ENCODE measurements at places on chromosomes 3 and 15.

DNA sequence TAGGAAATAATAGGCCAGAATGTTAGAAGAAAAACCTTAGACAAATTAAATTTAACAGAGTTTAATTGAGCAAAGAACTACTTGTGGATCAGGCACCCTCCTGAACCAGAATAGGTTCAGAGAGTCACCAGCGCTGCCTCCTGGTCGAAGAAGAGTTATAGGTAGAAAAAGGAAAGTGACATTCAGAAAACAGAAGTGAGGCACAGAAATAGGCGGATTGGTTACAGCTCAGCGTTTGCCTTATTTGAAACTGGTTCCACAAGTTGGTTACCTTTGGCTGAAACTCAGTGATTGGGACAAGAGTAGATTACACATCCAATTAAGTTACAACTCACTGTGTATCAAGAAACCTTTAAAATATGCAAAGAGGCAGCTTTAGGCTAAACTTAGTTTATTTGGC, 4.4 kb downstream of the AADAC start:
- no peak for DNase-seq

DNA sequence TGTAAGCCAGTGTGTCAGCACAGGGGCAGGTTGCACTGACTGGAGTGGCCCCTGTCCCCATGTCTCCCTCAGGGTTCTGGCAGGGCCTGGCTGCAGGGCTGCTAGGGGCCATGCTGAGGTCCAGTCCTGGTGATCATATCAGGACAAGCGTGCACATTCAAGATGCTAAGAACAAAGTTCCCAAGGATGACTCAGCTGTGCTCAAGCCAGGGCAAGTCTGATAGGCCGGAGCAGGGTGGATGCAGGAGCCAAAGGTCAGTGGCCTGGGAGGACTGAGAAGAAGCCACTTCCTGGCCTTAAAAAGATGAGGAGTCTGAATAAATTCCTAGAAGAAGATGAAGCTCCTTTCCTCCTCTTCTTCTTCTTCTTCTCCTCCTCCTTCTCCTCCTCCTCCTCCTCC, 353.2 kb downstream of the AGBL1 start:
- no peak for DNase-seq

DNA sequence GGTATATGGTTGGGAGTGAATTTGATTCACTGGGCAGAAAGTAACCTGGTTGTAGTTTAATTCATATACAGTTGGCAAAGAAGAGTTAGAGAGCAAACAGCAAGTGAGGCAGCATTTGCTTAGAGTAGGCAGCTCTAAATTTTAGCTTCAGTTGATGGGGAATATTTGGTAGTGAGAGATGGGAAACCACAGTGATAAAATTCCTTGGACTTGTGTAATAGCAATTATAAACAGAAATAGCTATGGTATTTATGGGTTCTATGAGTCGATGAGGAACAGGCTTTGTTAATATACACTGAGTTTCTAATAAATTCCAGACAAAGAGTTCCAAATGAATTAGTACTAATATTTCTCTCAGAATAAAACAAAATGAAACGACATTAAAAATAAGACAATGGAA, 894.0 kb downstream of the ROBO2 start:
- no peak for DNase-seq

GRCh38 chr15:66053991-66054390, 184.7 kb downstream of the RAB11A start:
- DNase-seq, result no peak

- no peak for DNase-seq
Measured at GRCh38 chr15:78104566-78105475, 12.5 kb downstream of the SH2D7 start.

DNA sequence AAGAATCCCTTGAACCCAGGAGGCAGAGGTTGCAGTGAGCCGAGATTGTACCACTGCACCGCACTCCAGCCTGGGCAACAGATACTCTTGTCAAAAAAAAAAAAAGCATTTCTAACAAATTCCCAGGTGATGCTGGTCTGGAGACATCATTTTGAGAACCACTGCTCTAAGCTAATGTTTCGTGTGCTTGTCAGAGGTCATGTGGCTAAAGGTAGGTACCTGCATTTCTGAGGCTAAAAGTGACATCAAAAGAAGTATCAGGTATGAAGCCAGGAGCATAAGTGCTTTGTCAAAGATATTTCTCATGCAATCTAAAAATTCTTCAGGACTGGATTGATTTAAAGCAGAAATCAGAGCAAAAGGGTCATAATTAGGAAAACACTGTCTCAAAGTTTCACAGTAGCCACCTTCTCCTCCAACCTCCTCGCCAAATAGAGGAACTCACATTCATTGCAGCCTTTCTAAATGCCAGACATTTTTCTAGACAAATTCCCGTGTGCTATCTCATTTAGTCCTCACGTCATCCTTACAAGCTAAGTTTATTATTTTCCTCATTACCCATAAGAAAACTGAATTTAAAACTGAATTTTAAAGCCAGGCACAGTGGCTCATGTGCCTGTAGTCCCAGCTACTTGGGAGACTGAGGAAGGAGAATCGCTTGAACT, 25.7 kb upstream of the GSK3B start:
- DNase-seq, result no peak

DNA sequence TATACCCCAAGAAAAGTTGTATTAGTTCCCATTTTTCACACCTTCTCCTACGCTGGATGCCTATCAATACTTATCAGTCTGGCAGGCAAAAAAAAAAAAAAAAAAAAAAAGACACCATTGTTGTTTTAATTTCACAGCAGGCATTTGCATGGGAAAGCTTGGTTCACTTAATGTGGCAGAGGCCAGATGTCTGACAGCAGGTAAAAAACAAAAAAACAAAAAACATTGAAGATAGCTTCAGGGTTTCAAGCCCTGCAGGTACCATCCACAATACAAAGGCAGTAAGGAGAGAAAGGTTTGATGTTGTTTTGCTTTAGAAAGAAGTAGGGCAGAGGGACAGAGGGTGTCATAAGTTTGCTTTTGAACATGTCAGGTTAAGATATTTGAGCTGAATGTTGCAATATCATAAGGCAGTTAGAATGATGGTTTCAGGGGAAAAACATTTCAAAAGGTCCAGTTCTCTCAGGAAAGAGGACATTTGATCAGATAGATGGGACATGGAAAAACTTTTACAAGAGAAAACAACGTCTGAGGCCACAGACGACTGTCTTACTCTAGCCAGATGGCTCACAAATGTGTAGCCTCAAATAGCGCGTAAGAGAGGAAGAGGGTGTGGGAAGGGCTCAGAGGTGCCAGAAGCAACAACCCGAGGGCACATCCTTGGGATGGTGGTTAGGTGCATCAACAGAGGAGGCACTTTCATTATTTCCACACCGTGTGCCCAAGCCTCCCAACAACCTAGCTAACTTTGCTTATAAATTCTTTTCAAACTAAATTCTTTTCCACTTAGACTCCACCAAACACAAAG, 25.7 kb downstream of the PCOLCE2 start:
- DNase-seq, result no peak

- no peak for DNase-seq
Measured at GRCh38 chr15:57229051-57229450, 147.3 kb upstream of the CGNL1 start.

- DNase-seq, result no peak
Measured at GRCh38 chr3:129702934-129703712, 96.6 kb upstream of the PLXND1 start.

- DNase-seq, result no peak
Measured at GRCh38 chr3:101810022-101810418, 31.0 kb downstream of the NXPE3 start.

DNA sequence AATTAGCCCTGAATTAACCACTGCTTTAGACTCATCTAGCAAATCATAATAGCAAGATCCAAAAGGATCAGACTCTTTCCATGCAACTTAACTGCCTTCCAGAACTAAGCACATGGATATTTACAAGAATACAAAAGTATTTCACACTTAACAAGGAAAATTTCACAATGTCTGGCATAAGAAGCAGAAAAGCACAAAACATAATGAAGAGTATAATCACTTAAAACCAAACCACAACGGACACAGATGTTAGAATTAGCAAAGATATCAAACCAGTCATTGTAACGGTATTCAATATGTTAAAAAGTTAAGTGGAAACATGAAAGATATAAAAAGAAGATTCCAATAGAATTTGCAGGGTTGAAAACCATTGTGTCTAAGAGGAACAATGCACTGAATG, 51.5 kb upstream of the COL6A6 start:
- no peak for DNase-seq

DNA sequence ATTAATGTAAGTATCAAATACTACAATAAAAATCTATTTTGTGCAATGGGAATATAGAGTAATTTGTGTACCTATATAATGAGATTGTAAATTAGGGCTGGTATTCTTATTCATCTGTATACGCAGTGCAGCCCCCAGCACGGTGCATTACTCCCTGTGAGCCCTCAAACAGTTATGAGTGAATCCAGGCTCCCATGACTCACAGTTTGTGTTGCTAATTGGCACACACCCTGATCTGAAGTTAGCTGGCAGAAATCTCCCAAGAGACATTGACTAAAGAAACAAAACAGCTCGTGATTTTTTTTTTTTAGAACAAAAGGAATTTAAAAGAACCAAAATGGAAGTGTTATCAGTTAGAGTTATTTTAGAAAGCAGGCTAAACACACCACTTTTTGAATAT, 15.7 kb downstream of the GK5 start:
- DNase-seq, result no peak

GRCh38 chr15:100681335-100681746, 79.0 kb downstream of the ASB7 start:
- DNase-seq, result no peak

- DNase-seq, result no peak
Measured at GRCh38 chr3:52437326-52438103, 7.4 kb downstream of the SEMA3G start.

GRCh38 chr3:85567071-85567676, 608.4 kb downstream of the CADM2 start:
- no peak for DNase-seq

DNA sequence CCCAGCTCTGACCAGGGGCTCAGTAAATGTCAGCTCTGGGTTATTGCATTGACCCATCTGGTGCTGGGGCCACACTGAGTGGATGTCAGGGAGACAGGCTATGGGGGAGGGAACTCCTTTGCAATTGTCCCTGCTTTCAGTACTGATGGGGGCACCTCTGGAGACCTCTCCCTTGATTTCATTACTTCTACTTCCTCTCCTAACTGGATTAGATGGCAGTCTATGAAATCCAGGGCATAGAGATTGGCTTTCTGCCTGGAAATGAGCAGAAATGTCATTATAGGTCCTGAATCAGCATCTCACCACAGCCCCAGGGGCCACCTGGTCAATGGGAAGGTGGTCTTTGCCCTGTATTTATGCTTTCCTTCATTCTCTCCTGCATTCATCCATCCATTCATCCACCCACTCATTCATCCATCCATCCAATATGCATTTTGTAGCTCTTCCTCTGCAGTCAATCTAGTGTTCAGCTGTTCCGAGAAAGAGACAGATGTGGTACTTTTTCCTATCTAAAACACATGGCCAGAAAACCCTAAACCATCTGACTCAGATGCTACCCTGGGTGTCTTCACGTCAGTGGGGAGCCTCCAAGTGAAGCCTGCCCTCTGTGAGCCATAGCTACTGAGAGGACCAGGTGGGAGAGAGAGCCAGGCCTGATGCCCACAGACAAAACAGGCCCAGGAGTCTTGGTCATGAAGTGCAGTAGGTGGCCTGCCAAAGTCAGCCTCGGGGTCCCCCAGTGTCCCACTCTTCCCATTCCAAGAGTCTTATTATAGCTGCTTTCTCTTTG, 57.1 kb downstream of the CCDC33 start:
- no peak for DNase-seq

DNA sequence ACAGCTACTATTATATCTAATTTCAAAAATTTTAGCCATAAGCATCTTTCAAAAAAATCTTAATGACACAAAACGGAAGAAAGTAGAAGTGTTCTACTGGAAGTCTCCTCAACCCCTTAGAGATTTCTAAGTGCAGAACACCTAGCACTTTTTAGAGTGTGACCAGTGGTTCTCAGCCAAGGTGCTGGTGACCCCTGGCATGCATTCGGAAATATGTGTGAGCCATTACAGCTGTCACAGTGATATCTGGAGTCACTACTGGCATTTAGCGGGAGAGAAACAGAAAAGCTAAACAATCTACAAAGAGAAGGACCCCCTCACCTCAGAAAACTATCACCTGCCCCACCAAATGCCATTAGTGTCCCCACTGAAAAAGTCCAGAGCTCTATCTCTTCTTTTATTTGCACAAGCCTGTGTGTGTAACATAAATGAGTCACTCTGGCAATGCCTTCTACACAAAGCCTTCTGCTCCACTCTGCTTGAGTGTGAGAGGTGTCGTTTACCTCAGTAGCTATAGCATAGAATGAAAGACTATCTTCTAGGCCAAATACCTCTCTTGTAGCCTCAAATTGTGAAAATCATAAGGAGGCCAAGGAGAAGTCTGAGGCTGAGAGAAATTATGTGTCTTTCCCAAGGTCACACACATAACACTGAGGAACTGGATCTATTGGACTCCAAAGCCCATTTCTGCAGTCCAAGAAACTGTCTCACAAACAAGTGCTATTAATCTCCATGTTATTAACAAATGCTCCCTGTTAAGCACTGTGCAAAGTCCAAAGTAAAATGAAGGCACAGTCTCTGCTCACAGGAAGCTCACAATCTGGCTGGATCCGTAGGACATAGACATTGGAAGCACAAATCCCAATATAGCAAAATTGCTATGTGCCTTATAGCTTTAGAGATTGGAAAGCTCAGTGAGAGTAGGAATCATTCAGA, 28.5 kb upstream of the KCNMB2 start:
- no peak for DNase-seq

DNA sequence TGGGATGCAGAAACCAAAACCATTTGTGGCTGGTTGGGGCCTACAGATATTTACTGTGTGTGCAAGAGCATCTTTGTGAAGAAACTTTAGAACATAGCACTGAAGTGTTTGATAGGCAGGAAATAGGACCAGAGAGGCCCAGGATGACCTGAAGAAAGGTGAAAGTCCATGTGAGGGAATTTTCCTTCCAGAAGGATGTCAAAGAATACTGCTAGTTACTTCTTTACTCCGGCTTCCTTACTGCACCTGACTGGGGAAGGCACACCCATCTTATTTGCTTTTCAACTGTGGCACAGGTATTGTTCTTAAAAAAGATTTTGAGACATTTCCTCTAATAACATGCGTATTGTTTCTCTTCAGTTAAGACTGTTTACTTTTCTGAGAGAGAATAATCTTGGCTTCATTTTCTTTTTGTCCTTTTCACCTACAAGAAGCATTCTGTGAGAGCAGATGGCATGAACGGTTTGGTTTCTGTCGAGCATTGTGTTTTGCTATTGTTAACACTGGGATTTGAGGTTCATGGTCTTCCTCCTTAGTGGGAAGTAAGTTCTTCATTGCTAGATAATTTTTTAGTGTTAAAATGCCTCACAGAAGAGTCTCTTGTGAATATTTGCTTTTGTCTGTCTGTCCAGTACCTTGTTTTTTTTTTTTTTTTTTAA, 71.5 kb downstream of the SLCO3A1 start:
- no peak for DNase-seq

All from hematopoietic multipotent progenitor cell (in vitro differentiated cells).